ENCODE measurements at places on chromosomes 7 and 10.

- no peak for DNase-seq
Observed at GRCh38 chr7:154871507-154871906, 131.4 kb downstream of the PAXIP1 start.

GRCh38 chr7:43922726-43923125 lies 3.5 kb upstream of the UBE2D4 start:
- DNase-seq, result no peak

GRCh38 chr7:157909370-157909769 lies 572.6 kb downstream of the DNAJB6 start:
- DNase-seq, result no peak

GRCh38 chr7:66776800-66777442 lies 36.4 kb downstream of the RABGEF1 start:
- DNase-seq, result no peak

DNA sequence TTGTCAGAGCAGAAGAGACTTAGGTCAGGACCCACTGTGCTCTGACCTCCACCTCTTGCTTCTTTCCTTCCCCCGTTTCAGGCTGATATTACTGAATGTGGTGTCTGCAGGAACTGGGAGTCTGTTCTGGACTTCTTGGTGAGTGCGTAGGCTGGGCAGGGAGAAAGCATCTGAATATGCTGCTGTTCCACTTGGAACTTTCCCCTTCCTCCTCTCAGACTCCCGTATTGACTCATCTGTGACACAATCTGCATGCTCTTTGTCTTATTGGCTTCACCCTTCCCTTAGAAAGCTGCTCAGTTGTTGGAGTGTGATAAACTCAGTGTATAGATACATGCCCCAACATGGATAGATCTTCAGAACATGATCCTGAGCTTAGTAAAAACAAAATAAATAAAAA lies 137.6 kb upstream of the HABP2 start:
- DNase-seq, result no peak

DNA sequence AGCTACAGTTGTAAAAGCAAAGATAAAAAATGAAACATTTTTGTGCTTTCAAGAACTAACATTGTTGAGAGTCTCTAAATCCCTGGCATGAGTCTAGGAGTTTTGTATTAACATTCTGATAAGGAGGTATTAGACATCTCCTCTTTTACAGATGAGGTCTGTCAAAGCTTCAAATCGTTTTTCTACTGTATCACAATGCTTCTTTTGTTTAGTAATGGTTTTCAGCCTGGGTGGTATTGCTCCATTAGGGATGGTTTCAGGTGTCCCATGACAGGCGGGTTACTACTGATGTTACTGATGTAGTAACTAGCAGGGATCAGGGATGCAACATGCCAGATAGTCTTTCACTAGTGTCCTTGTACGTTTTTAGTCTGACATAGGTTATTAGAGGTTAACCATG lies 27.4 kb downstream of the STAM start:
- DNase-seq, result no peak

DNA sequence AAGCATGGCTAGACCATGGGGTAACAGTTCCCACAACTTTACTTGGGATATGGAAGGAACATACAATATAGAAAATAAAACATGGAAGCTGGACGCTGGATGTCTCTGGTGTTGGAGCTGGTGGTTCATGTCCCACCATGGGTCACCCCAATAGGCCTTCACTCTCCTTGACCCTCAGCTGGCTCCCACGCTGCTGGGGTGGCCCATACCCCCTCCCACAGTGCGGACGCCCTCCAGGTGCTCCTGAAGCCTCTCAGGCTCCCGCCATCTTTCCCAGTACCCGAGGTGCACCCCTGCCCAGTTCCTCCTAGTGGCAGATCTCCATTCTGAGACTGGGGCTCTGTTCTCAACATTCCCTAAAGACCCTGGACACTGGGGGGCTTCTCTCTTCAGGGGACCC lies 5.8 kb upstream of the CPA1 start:
- DNase-seq, result no peak

DNA sequence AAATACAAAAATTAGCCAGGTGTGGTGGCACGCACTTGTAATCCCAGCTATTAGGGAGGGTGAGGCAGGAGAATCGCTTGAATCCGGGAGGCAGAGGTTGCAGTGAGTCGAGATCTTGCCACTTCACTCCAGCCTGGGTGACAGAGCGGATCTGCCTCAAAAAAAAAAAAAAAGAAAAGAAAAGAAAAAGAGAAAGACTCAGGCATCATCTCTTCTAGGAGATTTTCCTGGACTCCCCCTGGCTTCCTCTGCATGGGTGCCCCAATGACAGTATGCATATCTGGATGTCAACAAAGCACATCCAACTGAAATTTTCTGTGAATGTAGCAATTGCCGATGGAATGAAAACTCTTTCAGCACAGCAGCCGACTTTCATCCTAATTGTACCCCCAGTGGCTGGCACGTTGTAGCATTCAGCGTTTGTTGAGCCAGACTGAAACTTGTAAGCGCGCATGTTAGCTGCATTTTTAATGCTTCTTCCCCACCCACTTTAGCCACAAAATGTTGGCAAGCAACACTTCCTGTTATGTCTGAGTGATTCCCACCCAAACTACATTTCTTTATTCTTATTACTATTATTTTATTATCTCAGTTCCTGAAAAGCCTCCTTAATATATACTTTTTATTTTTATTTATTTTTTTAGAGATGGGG lies 70.2 kb downstream of the PRTFDC1 start:
- DNase-seq, result no peak

- no peak for DNase-seq
Observed at GRCh38 chr10:132117636-132118190, 52.0 kb downstream of the JAKMIP3 start.

- no peak for DNase-seq
Observed at GRCh38 chr7:35749556-35749955, 51.3 kb upstream of the SEPTIN7 start.

- no peak for DNase-seq
Observed at GRCh38 chr7:157313645-157314044, 23.2 kb upstream of the DNAJB6 start.

DNA sequence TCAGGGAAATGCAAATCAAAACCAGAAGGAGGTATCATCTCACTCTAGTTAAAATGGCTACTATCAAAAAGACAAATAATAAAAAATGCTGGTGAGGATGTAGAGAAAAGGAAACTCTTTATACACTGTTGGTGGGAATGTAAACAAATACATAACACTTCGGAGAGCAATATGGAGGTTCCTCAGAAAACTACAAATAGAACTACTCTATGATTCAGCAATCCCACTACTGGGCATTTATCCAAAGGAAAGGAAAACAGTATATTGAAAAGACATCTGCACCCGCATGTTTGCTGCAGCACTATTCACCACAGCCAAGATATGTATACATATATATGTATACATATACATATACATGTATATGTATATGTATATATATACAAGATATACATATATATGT lies 94.2 kb downstream of the C10orf90 start:
- DNase-seq, result no peak

GRCh38 chr10:115957786-115958442 lies 315.1 kb downstream of the GFRA1 start:
- DNase-seq, result no peak

DNA sequence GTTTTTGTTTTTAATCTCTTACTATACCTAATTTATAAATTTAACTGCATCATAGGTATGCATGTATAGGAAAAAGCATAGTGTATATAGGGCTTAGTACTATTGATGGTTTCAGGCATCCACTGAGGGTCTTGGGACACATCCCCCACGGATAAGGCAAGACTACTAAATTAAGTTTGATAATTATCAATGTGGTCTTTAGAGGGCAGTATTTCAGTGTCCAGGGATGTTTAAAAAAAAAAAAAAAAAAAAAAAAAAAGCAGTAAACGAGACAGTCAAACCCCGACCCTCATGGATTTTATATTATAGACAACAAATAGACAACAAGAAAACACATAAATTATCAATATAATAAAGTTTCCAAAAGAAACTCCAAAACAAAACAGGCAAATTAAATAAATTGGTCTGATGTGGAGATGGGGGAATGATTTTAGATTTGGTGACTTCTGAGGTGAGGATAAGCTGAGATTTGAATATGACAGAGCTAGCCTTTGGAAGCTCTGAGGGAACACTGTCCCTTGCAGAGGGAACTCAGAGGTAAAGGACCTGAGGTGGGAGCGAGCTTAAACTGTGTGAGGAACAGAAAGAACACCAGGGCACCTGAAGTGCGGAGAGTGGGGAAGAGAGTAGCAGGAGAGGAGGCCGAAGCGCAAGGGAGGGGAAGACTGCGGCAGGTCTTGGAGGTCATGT lies 14.8 kb downstream of the ACSM6 start:
- DNase-seq, result no peak

DNA sequence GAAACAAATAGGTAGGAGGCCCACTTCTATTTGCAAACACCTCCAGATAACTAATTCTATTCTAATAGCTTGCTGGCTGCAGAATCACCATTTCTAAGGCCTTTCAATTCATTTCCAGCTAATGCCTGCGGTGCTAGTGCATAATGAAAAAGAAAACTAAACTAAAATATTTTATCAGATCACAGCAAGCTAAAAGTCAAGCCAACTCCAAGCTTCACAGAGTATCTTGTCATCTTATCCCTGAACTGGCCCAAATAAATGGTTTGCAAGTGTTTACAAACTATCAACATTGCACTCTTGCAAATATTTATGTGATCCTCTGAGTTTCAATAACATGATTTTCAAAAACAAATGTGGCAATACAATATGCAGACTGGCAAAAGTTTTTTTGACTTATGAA lies 166.0 kb downstream of the IPMK start:
- DNase-seq, result no peak

DNA sequence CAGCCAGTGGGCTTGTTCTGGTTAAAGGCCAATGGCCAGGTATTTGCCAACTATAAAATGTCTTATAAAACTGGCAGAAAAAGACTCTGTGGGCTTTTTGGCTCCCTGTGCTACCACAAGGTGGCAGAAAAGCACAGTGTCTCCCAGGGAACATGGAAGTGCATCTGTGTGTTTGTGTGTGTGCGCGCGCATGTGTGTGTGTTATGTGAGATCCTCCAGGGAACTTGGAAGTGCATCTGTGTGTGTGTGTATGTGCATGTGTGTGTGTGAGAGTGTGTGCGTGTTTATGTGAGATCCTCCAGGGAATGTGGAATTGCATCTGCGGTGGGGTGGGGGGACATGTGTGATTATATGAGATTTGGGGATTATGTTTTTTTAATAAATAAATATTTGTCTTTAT lies 30.2 kb upstream of the ABI1 start:
- DNase-seq, result no peak

DNA sequence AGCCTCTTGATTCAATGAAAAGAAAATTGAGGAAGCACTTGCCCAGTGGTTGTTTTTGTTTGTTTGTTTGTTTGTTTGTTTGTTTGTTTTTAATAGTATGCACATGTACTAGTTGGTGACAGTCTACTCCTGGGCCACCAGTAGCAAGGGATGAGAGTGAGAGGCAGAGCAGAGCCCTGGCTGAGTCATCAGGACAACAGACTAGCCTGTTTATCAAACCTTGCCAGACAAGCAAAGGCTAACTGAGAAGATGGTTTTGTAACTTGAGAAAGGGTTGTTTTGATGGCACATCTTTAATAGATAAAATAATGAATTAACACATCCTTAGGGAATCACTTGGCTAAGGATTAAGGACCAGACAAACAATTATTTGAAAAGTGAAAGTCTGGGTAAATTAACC lies 78.1 kb downstream of the INHBA start:
- DNase-seq, result no peak

GRCh38 chr10:48445932-48446331 lies 139.5 kb downstream of the MAPK8 start:
- DNase-seq, result no peak

DNA sequence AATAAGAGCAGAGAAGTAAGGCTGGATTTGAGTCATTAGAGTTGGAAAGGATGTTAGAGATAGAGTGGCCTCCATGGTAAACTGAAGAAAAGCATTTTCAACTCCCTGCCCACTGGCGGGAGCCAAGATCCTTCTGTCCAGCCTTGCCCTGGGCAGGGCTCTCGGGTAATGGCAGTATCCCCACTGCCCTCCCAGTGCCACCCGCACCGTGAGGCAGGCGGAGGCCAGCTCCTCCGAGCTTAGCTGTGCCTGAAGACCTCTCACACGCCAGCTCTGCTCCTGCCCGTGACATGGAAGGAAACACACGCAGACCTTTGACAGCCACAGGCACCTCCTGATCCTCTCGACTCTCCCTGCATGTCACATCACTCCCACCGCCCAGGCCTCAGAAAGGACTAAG lies 22.3 kb downstream of the BCCIP start:
- no peak for DNase-seq

- no peak for DNase-seq
Observed at GRCh38 chr7:134948246-134948645, 38.1 kb upstream of the AGBL3 start.

DNA sequence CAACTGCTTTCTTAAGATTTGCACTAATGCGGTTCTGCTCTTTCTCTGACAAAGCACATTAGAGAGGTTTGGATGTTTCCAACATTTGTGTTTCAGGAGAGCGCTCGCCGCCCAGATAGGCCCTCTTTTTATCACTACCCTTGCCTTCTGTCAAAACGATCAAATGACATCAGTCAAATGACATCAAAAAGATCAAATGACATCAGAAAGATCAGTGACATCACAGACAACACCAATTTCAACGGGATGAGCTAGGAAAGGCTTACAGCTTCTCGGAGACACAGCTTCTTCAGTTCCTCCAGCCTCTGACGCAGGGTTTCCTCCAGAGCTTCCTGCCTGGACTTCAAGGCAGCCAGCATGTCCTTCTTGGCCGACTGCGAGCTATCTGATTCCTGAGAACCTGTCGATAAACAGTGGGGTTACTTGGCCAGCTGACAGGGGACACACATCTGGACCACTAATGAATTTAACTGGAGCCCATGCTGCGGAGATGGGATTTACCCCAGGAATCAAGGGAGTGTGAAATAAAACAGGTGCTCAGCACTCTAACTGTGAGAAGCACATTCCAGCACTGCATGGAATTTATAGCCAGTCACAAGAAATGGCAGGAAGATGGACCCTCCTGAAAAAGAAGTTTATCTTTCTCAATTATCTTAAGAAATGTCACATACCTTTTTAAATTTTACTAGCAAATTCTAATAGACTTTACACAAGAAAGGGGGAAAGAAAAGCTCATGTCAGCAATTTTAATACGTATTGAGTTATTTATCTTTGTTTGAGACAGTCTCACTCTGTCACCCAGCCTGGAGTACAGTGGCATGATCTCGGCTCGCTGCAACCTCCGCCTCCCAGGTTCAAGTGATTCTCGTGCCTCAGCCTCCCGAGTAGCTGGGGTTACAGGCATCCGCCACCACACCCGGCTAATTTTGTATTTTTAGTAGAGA lies 88.2 kb downstream of the PRPF18 start:
- DNase-seq, result no peak

DNA sequence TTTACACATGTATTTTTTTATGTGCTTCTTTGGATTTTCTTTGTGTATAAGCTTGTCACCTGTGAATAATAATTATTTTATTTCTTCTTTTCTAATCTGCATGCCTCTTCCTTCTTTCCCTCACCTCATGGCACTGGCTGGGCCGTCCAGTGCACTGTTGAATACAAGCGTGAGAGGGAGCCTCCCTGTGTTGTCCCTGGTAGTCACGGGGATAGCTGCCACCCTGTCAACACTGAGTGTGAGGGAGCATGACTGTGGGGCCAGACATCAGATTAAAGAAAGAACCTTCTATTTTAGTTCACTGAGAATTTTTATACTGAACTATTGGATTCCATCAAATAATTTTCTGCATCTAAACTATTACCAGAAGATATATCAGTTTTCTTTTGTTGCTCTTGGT lies 187.9 kb downstream of the CDC14C start:
- no peak for DNase-seq

Measured in activated T-helper 9 cell treated with anti-CD3 and anti-CD28 coated beads, Interleukin-2, amount 50 U/mL, for 16 hours (primary cell).